Esophagus squamous epithelium (tissue), 5 donors: ENCODE measurements at places on chromosomes 1 and 21. TPM values are rescaled to one million over a fixed set of nuclear protein-coding genes. Genes with fewer than 3 reads are reported as not detected.

DNA sequence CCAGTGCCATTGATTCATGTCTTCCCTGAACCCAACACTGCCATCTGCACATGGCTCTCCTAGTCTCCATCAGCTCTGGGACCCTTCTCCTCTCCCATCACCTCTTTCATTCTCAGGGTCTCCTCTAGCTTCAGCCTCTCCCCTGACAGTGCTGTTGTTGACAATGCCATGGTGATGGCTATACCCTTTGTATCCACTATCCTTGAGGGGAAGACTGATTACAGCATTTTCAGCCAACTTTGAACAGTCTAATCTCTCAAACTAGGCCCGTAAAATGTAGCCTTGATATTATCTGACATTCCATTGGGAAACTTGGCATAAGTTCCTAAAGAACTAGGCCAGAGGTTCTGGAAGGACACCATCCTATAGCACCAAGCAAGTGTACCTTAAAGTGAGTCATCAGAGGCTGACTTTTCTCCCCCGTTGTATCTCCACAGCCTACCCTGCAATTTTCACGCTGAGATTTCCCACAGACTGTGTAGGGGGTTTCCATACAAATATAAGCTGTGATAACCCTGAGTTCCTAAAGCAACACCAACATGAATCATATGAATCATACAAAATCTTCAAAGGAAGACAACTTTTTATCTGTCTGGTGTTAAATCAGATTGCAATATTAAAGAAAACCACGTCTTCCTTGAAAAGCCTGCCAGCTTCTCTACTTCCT, 5.8 kb downstream of the HAO2 start:
- DNase-seq: no peak

DNA sequence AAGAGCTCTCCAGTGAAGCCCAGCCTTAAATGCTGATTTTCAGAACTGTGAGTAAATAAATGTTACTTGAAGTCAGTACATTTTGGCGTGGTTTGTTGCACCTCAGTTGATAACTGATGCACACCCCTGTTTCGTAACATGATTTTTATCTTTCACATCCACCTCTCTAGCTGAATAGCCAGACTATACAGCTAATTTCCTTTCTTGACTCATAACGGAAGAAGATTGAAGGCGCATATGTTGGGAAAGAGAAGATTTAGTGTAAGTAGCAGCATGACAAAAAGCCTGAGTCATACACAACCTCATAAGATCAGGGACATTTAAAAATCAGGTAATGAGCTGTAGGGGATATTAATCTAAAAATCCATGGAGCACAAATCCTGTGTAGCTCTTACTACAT, 716.2 kb upstream of the ZP4 start:
- no peak for DNase-seq

DNA sequence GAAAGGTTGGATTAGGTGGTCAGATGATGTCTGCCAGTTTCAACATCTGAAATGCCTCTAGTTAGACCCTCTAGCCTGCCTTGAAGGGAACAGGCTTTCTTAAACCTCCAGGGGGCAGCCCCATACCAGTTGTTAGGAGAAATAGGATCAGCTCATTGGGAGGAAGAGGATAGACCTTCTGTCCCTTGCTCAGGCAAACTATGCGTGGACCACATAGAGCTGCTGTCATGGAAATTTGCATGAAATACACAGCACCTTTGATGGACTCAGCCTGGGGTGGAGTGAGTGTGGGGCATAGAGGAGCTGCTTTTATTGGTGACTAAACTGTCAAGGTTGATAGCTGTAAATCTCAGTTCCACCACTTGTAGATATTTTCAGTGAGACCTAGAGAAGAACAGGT, 38.4 kb upstream of the SPAG17 start:
- no peak for DNase-seq

DNA sequence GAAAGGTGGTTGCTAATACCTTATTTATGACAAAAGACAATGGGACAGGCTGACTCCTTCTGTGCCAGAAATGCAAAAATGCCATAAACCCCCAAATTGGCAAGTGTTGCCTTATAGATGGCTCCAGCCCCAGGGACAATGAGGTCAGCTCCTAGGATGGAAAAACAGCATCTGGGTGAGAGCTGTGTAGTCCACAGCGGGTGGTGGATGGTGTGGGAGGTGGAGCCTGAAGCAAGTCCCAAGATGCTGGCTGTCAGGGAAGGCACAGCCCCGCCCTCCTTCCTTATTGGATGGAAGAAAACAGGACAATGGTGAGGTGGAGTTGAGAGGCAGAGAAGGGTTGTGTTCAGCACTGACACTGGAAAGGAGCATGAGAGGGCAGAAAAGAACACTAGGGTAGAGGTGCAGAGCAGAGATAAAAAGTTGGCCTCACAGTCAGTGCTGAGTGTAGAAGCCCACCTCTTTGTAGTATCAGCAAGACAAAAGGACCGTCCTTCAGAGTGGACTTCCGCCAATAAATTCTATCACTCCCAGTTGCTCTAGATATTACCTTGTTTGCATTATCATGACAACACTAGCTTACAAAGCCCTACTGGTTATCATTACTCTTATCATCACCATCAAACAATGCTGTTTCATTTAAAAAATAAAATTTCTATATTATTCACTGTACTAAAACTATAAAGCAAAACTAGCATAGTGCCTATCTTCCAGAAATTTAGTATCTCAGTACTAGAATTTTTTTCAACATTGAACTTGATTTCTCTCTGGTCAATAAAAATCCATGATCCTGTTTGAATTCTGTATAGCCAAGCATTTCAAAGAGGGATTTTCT, 3.7 kb upstream of the SDE2 start:
- no peak for DNase-seq

DNA sequence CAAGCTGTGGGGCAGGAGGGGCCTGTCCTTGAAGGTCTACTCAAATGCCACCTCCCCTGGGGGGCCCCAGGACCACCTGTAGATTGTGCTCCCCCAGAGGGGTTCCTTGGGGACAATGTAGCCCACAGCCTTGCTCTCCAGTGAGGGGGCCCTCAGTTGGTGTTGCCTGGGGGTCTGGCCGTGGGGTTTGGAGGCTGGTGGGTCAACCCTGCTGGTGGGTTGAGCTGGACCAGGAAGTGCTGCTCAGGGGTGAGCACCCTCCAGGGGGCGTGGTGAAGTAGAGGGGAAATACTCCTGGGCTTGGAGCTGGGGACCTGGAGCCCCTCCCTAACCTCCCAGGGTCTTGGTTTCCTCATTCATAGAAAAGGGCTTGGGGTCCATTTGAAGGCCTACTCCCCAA, 143.6 kb upstream of the WNT4 start:
- no peak for DNase-seq

- DNase-seq: no peak
Observed at GRCh38 chr1:107935396-107936064, 29.4 kb downstream of the VAV3 start.

C1orf167 gene
- total RNA-seq: 2.6 TPM
